ENCODE measurements at places on chromosomes 6 and 20.

- DNase-seq, result no peak
Measured at GRCh38 chr6:130969791-130970491, 93.1 kb downstream of the EPB41L2 start.

- no peak for DNase-seq
Measured at GRCh38 chr6:120383681-120384080, 950.6 kb downstream of the TBC1D32 start.

DNA sequence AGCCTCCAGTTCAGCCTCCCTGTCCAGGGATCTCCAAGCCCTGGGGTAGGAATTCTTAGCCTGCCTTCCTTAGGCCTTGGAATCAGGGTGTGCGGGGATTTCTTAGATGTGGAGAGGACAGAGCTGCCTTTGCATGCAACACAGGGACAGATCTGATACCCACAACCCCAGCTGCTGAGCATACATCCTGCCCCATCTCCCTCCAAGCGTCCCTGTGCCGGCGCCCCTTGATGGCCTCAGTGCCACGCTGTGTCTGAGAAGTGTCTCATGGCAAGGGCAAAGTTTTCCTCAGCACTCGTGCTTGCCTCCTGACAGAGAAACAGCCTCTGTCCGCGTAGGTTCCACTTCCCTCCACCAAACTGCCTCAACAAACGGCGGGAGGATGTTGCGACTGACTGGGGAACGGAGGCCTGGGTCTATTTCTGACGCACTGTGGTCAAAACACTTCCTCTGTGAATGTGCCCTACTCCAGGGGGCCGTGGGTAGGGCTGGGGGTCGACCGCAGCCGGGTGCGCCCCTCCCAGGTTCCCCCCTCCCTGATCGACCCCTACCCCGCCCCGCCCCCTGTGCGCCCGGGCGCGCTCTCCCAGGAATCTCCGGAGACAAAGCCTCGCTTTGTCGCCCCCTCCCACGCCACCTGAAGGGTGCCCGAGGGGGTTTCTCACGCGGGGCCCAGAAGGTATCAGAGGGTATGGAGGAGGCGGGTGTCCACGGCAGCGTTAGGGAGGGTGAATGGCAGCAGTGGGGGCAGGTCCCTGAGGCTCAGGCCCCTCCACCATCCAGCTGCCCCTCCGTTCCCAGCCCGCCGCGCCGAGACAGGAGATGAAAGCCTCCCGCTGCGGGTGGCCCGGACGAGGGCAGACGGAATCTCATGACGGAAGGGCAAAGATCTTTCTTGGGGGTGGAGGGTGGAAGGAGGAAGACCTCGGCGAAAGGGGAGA lies 806 bp downstream of the MICAL1 start:
- DNase-seq, result peak; percentile 65

- no peak for DNase-seq
Measured at GRCh38 chr20:57948180-57948955, 238.6 kb upstream of the PMEPA1 start.

- no peak for DNase-seq
Measured at GRCh38 chr6:138219398-138219797, 1.1 kb upstream of the PBOV1 start.

GRCh38 chr6:123480986-123481385 lies 155.8 kb downstream of the TRDN start:
- no peak for DNase-seq
